Hematopoietic multipotent progenitor cell treated with erythropoietin and hydrocortisone succinate and interleukin-3 and kit ligand, for 15 days (in vitro differentiated cells): ENCODE measurements at places on chromosomes 11 and 22.

- no peak for DNase-seq
These were observed 8.1 kb downstream of the FADS2 start for GRCh38 chr11:61836193-61836592.

- no peak for DNase-seq
These were observed 473.7 kb downstream of the TBC1D22A start for GRCh38 chr22:47236161-47236560.

DNA sequence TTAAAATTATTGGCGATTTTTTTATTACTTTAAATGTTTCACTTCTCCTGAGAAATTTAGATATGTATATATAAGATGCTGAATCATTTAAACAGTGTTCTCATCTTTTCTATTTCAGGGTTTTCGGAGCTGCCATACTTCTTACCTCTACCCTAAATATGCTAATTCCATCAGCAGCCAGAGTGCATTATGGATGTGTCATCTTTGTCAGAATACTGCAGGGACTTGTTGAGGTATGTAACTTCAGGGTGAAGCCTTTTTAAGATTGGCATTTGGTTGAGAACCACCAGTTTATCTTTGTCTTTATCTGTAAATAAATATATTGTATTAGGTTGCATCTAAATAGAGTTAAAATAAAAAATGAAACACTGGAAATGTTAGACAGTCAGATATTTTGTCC, 21.1 kb downstream of the SLC17A6 start:
- DNase-seq: no peak

DNA sequence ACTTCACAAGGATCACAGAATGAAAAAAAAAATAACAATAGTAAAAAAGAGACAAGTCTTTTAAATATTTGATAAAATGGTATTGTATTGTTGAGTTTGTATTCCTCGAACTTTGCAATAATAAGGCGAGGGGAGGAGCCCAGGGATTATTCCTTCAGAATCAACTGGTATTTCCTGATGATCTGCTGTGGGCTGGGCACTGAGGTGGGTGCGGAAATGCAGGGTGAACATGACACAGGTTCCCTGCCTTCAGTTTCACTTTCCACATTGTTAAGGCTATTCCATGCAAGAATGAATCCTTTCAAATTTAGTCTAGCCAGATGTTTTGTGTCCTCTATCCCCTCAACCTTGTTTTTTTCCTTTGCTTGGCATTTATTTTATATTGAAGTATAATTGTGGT, 2.1 kb upstream of the EIF3M start:
- no peak for DNase-seq

GRCh38 chr11:99841885-99842284, 821.1 kb downstream of the CNTN5 start:
- DNase-seq: no peak

DNA sequence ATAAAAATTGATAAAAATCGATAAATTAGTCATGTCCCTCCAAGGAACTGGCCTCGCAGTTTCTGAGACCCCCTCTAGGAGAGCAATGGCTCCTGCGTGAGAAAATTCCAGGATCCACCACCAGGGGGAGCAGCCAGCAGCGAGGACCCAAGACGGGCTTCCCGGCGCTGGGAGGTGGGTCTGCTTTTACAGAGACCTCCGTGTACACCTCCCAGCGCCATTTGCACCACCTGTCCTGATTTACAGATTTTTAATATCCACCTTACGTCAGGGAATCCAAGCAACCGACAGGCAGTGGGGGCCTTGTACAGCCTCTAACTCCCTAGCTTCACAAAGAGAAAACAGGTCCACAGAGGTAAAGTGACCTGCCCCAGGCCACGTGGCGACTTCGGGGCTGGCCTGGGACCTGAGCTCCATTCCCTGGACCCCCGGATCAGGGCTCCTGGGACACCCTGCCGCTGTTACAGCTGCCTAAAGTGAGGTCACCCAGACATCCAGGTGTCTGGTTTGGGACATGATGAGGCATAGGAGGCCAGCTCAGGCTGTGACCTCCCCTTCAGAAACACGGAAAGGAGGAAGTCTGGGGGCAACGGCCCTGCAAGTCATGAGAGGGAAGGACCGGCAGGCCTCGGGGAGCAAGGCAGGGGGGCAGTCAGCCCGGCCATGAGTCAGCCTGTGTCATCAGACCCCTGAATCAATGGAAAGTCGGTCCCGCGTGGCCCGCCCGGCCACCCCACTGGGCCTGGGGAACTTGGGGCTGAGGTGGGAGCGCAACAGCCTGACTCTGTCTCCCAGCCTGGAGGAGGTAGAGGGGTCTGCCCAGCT, 3.5 kb downstream of the OSM start:
- DNase-seq: peak; percentile 83

- DNase-seq: no peak
These were observed 824 bp upstream of the LGALS12 start for GRCh38 chr11:63504933-63505586.

- DNase-seq: no peak
These were observed 3.0 kb downstream of the C11orf58 start for GRCh38 chr11:16741473-16741872.

GRCh38 chr22:22709719-22710445, 65.5 kb downstream of the GGTLC2 start:
- DNase-seq: no peak

GRCh38 chr11:117716521-117717440, 80.2 kb downstream of the DSCAML1 start:
- DNase-seq: no peak

DNA sequence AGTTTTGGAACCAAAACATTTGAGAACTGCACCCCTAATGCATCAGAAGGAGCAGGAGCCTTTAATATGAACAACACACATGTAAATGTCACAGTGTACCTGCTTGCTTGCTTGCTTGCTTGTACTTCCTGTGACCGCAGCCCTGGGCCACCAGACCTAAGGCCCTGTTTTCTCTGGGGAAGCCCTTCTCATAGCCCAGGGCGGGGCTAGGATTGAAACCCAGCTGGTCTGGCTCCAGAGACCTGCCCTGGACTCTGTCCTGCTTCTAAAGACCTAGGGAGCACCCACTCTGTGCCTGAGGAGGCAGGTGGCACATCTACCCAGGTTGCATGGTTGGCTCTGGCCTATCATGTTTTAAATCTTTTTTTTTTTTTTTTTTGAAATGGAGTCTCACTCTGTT, 7.6 kb upstream of the MCM5 start:
- no peak for DNase-seq

- no peak for DNase-seq
These were observed 523 bp upstream of the ARHGAP42 start for GRCh38 chr11:100686476-100687053.
